ENCODE measurements at places on chromosomes 1 and 21. TPM values are rescaled to one million over a fixed set of nuclear protein-coding genes. Genes with fewer than 3 reads are reported as not detected.
A peak's percentile ranks its signal among the peaks of the same experiment; 100 is the strongest.

The PLA2G4A gene
- 28.2 TPM for total RNA-seq

The NKAIN1 gene
- total RNA-seq: not detected

The STUM gene
- not detected for total RNA-seq

The ZNF683 gene
- not detected for total RNA-seq

The GSTM5 gene
- 0.46 TPM for total RNA-seq

DNA sequence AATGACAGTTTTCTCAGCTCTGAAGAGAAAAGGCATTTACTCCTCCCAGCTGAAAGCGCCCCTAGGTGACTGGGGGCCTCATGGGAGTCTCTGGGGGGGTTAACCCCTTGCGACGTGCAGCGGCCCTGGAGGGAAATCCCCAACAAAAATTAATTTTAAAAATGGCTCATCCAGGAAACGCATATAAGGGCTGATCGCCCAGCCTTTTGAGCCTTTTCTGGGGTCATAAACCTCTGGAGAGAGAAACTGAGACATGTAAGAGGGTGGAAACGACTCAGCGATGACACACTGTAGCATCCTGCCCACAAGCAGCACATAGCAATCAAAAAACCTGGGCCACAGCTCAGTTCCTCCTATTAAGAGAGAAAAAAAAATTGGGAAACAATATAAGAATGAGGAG lies 20.4 kb upstream of the HPDL start:
- H3K27me3 ChIP-seq: no peaks in the 10 kb centered on the region
- H3K4me3 ChIP-seq: peak overlapping the region; percentile 54
- H3K36me3 ChIP-seq: no peaks in the 10 kb centered on the region
- peak; percentile 12 for DNase-seq

DNA sequence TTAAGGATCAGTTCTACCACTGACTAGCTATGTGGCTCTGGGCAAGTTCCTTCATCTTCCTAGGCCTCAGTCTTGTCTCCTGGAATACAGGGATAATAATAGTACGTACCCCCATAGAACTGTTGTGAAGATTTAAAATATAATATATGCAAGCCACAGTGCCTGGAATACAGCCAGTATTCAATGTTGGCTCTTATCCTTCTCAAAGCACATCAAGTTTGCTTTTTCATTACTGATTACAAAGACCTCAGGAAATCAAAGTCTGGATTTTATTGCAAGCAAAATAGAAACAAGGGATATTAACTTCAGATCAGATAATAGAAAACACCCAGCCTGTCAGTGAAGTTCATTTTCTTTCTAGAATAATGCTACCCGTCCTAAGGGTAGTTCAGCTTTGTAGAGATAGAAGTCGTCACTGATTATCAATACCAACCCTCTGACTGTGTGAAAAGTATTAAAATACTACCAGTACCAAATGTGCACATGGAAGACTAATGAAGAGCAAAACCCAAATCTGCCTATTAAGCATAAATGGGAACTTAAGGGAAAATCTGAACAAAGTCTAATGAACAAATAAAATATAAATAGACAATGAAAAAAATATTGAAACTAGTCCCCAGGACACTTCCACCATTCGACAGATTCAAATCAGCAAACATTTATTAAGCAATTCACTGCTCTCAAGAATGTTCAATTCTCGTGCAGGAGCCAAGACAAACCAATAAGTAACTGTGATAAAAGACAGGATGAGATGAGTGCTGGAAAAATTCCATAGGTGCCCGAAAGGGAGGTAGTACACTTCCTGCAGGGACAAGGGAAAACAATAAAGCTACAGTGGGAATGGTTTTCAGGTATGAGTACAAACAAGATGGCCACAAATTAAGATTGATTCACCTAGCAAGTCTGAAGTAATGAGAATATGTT lies 206.2 kb downstream of the SMYD3 start:
- DNase-seq: no peak
- no peak overlapping the region for H3K27ac ChIP-seq
- no peak overlapping the region for H3K4me3 ChIP-seq
- H3K27me3 ChIP-seq: no peaks in the 10 kb centered on the region

DNA sequence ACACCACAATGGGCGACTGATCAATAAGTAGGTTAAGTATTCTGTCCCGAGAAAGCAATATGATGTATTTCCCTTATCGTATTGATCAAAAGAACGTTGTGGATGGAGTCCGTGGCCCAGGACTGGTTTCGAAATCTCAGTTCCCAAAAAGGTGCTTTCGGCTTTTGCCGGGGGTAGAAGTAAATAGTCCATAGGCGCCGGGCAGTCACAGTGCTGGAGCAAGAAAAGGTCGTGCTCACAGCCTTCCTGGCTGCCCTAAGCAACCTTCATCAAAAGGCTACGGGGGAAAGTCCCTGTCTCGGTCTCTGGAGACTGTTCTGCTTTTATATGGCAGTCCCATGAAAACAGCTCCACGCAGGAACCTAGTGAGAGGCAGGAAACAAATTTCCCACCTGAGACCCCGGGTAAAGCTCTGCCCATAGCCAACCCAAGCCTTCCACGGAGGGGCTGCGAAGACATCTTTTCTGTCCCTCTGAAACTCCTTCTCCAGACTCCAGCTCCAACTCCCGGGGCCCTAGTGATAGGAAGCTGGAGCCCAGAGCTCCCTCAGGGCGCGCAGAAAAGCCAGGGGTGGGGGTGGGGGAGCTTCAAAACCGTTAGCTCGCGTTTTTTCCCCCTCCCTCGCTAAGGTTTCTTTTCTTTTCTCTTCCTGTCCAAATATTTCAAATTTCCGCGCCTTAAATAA lies 7.0 kb downstream of the CDKN2C start:
- H3K27me3 ChIP-seq: peaks cover 55% of the 10 kb centered on the region
- peaks cover 37% of the 10 kb centered on the region for H3K36me3 ChIP-seq

DNA sequence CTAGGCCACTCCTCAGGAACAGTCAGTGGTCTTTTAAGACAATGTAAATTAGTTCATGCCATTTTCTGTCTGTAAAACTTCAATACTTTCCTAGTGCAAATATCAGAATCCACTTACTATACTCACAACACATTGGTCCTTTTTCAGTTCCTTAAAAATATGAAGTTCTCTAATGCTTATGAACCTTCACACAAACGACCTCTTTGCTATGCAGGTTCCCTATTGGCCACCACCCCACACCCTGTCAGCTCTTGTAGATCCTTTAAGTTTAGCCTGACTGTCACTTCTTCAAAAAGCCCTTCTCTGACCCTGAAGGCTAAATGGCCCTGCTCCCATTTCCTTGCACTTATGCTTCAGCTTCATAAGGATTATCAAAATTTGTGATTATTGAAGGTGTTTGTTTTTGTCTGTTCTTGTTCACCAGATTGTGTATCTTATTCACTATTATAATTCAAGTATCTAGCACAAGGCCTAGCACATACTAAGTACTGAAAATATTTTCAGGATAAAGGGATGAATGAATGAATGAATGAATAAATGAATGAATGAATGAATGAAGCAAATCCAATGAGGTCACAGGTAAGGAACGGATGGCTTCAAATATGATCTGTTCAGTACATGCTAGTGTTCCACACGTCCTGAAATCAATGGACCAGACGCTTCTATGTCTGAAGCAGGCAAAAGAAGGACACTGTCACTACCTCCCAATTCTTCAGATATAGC lies 373.9 kb downstream of the VAV3 start:
- no peak for DNase-seq
- no peaks in the 10 kb centered on the region for H3K27me3 ChIP-seq
- H3K27ac ChIP-seq: no peak overlapping the region

DNA sequence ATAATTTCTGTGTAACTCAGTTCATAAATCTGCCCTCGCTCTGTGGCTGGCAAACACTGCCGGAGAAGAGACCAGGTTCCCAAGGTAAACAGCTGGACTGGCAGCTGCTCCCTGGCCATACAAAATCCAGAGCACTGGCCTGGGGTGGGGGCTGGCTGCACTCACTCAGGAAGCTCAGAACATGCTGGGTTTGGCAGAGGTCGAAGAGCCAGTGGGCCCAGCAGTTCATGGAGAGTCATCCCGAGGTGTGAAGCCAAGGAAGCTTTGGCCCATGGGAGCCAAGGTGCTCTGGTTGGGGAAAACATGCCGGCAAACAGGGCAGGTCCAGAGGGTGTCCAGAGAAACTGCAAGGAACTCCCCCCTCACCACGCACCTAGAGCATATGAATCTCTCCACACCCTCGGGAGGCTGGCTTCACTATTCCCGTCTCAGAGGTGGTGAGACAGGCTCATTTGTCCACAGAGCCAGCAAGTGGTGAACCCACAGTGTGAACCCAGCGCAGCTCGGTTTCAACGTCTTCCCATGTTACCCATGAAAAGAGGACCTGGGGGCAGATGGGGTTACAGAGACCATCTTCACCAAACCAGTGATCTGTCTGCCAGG lies 102.4 kb downstream of the DMRTB1 start:
- H3K27ac ChIP-seq: no peak overlapping the region
- H3K27me3 ChIP-seq: peaks cover 22% of the 10 kb centered on the region
- no peaks in the 10 kb centered on the region for H3K36me3 ChIP-seq
- H3K4me1 ChIP-seq: peaks cover 18% of the 10 kb centered on the region
- H3K4me3 ChIP-seq: no peak overlapping the region
- DNase-seq: no peak

DNA sequence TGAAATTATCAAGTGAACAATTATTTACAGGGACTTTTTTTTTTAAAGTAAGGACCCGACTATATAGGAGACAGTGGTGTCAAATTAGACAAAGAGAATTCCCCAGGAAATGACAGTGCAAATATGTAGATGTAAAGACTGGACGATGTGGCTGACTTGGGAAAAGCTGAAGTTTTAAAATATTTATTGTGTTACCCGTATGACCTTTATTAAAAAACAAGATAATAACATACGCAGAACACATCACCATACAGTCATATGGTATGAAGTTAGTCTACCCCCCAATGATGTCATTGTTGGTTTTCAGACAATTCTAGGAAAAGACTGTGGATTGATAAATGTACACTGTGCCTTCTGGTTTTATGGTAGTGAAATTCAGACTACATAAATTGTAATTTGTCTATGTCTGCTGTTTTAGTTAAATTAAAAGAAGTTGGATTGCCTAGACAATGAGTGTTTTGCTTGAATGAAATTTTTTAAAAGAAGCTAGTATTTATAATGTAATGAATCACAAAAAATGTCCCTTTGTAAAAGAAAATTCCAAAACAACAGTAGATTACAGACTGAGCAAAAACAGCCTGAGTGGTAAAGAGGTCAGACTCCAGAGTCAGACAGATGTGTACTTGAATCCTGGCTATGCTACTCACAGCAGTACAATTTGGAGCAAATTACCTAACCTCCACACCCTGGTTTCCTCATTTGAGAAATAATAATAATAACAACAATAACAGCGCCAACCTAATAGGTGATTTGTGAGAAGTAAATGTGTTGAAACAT lies 15.5 kb upstream of the PDC start:
- no peak overlapping the region for H3K4me3 ChIP-seq
- peaks cover 10% of the 10 kb centered on the region for H3K27me3 ChIP-seq
- H3K4me1 ChIP-seq: no peaks in the 10 kb centered on the region
- no peak for DNase-seq
- H3K36me3 ChIP-seq: no peaks in the 10 kb centered on the region
- H3K27ac ChIP-seq: no peak overlapping the region

GRCh38 chr1:5349526-5349925 lies 642.7 kb downstream of the NPHP4 start:
- no peaks in the 10 kb centered on the region for H3K4me1 ChIP-seq
- H3K36me3 ChIP-seq: no peaks in the 10 kb centered on the region
- H3K27me3 ChIP-seq: no peaks in the 10 kb centered on the region
- no peak overlapping the region for H3K4me3 ChIP-seq
